ENCODE measurements at places on chromosomes 5 and 9.

GRCh38 chr9:70106571-70106970 lies 62.9 kb downstream of the MAMDC2 start:
- DNase-seq, result no peak

DNA sequence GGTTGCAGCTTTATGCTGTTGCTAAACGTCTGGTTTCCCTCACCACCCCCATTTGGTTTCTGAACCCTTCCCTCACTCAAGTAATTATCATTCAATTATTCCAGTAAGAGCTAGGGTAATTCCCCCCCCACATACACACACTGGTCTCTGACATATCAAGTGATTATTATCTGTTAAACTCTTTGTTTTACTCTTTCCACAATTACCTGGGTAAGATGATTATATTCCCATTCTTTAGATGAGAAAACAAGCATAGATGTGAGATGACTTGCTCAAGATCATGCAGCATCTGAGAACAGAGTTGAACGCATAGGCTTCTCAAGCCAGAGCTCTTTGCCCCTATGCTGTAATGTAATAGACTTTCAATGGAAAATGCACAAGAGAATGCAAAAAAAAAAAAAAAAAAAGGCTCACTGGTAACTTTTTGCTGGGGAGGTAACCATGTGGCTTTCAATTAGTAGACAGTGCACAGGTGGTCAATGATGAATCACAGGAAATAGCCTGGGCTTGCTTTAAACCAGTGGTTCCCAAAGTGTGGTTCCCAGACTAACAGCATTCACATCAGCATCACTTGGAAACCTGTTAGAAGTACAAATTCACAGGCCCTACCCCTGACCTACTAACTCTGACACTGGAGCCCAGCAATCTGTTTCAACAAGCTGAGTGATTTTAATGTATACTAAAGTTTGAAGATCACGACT lies 87.6 kb downstream of the PIK3R1 start:
- DNase-seq, result peak; percentile 30

- DNase-seq, result no peak
Observed at GRCh38 chr5:158203261-158203660, 344.3 kb upstream of the CLINT1 start.

GRCh38 chr9:5896863-5897262 lies 6.2 kb downstream of the MLANA start:
- DNase-seq, result no peak
